ENCODE measurements at places on chromosomes 7 and 10.
A peak's percentile ranks its signal among the peaks of the same experiment; 100 is the strongest.

- no peak for DNase-seq
Observed at GRCh38 chr10:58266003-58266825, 1.5 kb downstream of the IPMK start.

DNA sequence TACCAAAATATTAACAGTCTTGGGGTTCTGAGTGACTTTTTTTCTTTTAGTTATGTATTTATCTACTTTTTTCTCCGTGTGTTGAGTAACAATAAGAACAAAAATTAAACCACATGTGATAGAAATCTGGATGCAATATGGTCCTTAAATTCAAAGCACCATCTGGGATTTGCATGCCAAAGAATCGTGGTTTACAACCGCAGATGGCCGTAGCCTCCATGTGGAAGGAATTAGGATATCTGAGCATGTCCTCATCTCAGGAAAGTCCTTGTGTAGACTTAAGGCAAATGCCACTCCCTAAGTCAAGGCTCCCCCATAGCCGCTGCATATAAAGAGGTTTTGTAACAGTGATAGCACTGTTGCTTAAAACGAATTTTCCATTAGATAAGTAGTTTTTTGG lies 304.0 kb downstream of the ZEB1 start:
- DNase-seq, result no peak

DNA sequence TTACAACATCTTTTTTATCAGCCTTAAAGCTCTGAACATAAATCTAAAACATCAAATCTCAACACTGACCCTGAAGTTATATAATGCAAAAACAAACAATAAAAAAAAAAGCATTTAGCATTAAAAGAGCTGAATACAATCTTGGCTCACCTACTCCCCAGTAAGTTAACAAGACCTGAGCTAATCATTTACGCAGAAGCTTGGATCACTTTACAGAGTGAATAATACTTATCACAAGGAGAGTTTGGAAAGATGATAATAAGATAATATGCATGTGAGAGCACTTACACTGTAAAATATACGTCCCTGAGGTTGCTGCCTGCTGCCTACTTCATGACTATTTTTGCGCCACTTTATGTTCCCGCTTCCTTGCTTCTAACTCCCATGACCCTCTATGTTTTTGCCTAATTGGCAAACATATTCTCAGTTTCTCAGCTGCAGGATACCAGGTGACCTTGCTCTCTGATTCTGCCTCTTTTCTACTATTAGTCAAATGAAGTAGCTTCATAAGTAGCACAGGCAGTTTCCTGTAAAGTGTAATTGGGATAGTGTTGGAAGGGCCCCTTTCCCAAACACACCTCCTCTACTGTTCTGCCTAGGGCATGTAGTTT lies 333.6 kb downstream of the LRRTM3 start:
- no peak for DNase-seq

DNA sequence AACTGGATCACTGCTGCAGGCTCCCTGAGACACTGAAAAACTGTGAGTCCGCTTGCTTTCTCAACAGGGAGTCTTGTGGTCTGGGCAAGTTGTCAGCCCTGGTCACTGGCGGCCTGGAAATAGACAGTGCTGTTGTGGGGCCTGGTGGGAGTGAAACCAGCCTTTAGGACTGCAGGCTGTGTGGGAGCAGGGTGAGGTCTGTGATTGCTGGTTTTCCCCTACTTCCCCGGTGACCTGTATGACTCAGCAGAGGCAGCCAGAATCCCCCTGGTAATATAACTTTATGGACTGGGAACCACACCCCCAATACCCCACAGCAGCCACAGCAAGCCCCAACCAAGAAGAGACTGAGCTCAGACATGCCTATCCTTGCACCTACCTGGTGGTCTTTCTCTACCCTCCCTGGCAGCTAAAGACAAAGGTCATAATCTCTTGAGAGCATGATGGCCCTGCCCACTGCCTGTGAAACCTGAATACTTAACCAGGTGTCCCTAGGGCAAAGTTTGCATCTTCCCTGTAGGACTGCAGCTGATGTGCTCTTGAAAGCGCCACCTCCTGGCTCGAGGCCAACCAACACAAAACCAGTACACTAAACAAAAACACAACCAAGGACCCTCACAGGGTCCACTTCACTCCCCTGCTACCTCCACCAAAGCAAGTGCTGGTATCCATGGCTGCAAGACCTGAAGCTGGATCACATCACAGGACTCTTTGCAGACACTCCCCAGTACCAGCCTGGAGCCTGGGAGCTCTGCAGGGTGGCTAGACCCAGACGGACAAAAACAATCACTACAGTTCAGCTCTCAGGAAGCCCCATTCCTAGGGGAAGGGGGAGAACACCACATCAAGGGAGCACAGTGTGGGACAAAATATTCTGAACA lies 7.2 kb upstream of the ADAM22 start:
- DNase-seq, result no peak

- DNase-seq, result no peak
Observed at GRCh38 chr7:122438006-122438405, 133.5 kb upstream of the FEZF1 start.

GRCh38 chr7:45212606-45213005 lies 55.0 kb downstream of the RAMP3 start:
- DNase-seq, result no peak

DNA sequence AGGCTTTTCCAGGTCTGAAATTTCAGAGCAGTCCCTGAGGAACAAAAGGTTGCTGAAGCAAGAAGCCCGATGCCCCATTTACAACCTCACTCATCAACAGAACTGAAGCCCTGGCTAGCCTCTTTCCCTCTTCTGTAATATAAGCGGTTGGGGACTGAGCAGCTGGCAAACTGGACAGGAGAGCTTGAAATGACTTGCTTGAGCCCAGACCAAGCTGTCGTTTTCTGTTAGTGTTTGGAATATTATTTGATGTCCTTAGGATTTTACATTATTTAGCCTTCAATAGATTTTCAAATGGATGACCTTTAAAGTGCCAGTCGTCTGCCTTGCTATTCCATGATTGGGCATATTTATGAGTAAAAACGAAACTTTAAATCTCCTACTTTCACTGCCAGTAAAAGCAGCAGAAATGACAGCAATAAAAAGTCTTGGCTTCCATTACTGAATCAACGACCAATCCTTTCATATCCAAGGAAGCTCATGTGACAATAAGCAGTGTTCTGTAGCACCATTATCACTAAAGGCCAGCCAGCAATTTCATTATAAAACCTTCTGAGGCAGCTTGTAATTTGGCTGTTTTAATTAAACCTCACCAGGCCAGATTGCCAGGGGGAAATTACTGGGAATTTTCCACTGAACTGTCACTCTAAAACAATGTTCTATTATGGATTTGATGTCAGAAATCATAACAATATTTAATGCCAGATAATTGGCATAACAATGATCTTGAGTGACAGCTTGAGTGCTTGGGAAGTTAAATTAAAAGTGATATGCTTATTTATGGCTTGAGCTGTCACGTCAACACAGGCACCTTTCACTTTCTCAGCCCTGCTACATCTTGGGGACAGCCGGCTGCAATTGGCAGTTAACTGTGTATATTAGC lies 85.9 kb downstream of the LSMEM1 start:
- DNase-seq, result no peak

- DNase-seq, result no peak
Observed at GRCh38 chr10:3852147-3852904, 67.3 kb upstream of the KLF6 start.

- no peak for DNase-seq
Observed at GRCh38 chr7:157077986-157078644, 60.6 kb upstream of the UBE3C start.

DNA sequence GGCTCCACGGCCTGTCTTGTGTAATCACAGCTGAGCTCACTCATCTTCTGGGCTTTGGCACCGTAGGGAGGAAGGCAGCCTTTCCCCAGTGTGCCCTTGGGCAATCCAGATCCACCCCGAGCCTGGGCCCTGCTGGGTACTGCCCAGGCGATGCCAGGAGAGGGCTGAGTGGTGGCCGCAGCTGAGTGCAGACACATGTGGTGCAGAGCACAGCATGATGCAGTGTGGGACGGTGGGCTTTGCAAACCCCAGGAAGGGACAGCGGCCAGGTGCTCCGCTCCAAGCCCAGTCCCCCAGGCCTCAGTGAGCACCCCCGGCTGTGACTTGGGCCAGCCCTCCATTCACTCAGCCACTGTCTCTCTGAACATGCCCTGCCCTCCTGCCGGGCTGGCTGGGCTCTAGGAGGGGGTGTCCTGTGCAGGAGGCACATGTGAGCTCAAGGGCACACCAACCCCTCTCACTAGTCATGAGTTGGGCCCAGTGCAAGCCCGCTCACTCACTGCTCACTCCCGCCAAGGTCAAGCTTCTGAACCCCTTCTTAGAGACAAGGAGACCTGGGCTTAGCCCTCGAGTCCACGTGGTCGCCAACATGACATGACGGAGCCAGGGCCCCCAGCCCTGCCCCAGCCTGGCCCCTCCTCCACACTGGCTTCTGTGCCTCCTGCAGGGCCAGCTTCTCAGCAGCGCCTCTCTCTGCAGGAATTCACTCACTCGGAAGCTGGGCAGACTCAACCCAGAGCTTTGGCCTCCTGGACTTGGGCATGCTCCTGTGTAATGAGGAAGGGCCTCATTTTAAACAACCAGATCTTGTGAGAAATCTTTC lies 77.5 kb upstream of the INSIG1 start:
- no peak for DNase-seq

DNA sequence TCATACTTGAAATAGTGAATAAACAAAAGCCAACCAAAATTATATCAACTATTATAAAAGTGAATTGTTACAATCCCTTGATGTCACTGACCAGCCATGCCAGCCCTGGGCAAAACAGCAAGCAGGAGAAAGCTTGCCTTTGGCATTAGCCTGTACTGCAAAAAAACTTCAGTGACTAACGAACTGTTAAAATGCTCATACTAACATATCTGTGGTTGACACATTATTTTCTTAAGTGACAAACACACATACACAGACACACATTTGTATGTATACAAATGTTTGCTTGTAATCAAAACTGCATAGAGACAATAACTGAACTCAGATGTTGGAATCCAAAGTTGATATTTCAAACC lies 29.5 kb downstream of the CHCHD3 start:
- no peak for DNase-seq

GRCh38 chr10:101066146-101066895 lies 4.5 kb downstream of the KAZALD1 start:
- DNase-seq, result peak; percentile 27

DNA sequence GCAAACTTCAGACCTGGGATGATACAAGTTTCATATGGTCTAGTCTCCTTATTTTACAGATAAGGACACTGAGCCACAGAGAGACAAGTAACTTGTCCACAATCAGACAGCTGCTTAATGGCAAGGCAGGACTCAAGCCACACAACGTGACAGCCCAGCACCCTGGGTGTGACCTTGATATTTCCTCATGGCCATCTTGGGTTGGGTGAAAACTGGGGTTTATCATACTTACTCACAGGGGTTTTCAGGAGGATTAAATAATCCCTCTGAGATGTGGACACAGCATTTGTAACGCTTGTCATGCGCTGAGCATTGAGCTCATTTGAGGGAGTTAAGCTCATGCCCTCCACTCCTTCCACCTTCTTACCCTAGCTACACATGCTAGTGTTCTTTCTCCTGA lies 58.0 kb downstream of the ABLIM1 start:
- no peak for DNase-seq

GRCh38 chr7:21960922-21961321 lies 15.2 kb upstream of the CDCA7L start:
- no peak for DNase-seq

- no peak for DNase-seq
Observed at GRCh38 chr10:62492870-62493180, 118.7 kb downstream of the ZNF365 start.

GRCh38 chr7:28347475-28348318 lies 64.6 kb upstream of the CREB5 start:
- DNase-seq, result no peak

GRCh38 chr7:142111499-142111898 lies at the start of gene MGAM2:
MGAM2 (plus strand) TSS chr7:142111718; CDS start chr7:142116874, 5,156 bp downstream.
- no peak for DNase-seq

DNA sequence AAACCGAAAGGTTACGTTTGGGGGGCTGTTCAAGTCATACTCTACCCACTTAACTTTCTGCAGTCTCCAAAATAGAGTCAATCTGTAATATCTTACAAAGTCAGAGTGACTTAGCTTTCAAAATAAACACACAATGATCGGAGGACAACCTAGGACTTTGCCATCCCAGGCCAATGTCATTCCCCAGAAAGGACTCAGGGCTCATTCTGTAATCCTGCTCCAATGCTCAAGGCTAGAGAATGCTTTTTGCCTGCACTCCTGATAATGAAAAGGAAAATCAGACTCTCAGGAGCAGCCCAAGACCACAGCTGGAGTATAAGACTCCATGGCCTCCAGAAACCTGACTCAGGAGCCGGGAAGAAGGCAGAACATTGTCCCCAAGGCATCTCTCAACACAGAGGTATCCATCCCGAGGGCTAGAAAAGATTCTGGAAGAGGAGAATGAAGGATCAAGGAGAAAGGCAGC lies 28.5 kb upstream of the ASCC1 start:
- no peak for DNase-seq

DNA sequence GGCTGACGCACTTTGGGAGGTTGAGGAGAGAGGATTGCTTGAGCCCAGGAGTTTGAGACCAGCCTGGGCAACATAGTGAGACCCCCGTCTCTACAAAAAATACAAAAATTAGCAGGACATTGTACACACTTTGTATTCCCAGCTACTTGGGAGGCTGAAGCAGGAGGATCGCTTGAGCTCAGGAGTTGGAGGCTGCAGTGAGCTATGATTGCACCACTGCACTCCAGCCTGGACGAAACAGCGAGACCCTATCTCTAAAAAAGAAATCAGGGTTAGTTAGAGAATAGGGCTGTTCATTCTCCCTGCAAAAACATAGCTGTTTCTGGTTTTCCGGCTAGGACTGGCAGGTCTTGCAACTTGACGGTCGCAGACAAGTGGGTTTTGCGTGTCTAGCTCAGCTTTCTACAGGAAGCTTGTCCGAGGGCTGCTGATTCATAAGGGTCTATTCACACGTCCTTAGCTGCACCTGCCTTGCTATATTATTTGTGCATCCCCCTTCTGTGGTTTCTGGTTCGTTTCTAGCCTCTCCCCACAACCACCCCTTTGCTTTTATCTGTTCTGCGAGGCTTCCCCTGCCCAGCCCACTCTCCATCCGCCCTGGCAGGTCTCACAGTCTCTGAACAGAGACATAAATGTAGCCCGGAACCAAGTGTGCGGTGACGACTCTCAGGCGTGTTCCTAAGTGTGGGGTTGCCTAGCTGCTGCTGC lies 10.7 kb downstream of the AMZ1 start:
- DNase-seq, result no peak

GRCh38 chr10:71263376-71263775 lies 51.0 kb downstream of the UNC5B start:
- no peak for DNase-seq

DNA sequence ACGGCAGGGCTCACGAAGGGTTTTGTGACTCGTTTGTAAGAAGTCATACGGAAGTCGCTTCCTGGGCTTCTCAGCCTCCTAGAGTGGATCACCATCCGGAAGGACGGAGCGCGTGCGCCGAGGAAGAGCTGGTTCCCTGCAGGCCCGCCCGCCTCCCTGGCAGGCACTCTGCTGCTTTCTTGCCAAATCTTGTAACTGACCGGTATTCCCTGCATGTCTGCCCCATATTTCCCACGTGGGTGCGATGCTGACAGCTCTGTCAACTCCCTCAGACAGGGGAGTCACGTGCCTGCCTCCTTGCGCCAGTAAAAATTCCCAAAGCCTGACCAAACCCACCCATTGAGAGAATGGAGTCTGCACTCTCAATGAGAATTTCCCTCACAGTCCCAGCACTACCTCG lies 12.7 kb downstream of the SHH start:
- no peak for DNase-seq
